Neural crest cell (in vitro differentiated cells): ENCODE measurements at places on chromosomes 12 and 14.

DNA sequence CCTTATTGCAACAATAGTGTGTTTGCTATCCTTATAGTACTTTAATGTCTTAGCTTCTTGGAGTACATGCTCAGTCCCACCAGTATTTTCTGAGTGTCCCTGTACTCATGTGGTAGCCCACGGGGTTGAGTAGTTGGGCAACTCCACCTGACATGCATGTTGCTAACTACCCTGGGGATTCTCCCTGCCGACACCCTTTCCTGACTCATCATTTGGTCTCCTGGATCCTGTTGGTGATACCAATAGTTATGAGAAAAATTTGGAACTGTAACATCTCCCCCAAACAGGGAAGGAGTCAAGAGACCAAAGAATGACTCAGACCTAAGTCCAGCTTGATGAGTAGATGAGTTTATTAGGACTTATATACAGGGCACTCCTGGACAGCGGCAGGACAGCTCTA lies 101.6 kb downstream of the BRMS1L start:
- peaks cover 44% of the 10 kb centered on the region for H3K27me3 ChIP-seq
- H3K4me3 ChIP-seq, result no peak overlapping the region
- DNase-seq, result no peak
- H3K4me1 ChIP-seq, result no peaks in the 10 kb centered on the region
- H3K27ac ChIP-seq, result no peak overlapping the region

GRCh38 chr12:111182382-111182781 lies 186.5 kb downstream of the PHETA1 start:
- no peaks in the 10 kb centered on the region for H3K27me3 ChIP-seq
- H3K36me3 ChIP-seq, result no peaks in the 10 kb centered on the region
- H3K27ac ChIP-seq, result no peak overlapping the region
- DNase-seq, result no peak

GRCh38 chr14:52124791-52125684 lies 56.2 kb upstream of the NID2 start:
- H3K4me1 ChIP-seq, result peaks cover 39% of the 10 kb centered on the region
- peaks cover 3% of the 10 kb centered on the region for H3K36me3 ChIP-seq
- H3K27me3 ChIP-seq, result peaks cover 10% of the 10 kb centered on the region

- DNase-seq, result no peak
- H3K36me3 ChIP-seq, result peaks cover 2% of the 10 kb centered on the region
- H3K27me3 ChIP-seq, result no peaks in the 10 kb centered on the region
- H3K4me1 ChIP-seq, result no peaks in the 10 kb centered on the region
- H3K27ac ChIP-seq, result no peak overlapping the region
Observed at GRCh38 chr12:43968736-43969135, 132.9 kb downstream of the TMEM117 start.

- no peak for DNase-seq
- H3K4me3 ChIP-seq, result no peak overlapping the region
- H3K27ac ChIP-seq, result no peak overlapping the region
- no peaks in the 10 kb centered on the region for H3K4me1 ChIP-seq
- peaks cover 29% of the 10 kb centered on the region for H3K27me3 ChIP-seq
Observed at GRCh38 chr12:10740182-10740581, 17.1 kb upstream of the YBX3 start.

- H3K27ac ChIP-seq, result no peak overlapping the region
- no peak overlapping the region for H3K4me3 ChIP-seq
- peaks cover 20% of the 10 kb centered on the region for H3K27me3 ChIP-seq
- H3K4me1 ChIP-seq, result peaks cover 8% of the 10 kb centered on the region
- H3K36me3 ChIP-seq, result no peaks in the 10 kb centered on the region
Observed at GRCh38 chr14:90140298-90140955, 78.6 kb downstream of the KCNK13 start.

- no peaks in the 10 kb centered on the region for H3K4me1 ChIP-seq
- no peak for DNase-seq
- H3K27me3 ChIP-seq, result no peaks in the 10 kb centered on the region
- H3K4me3 ChIP-seq, result no peak overlapping the region
- H3K27ac ChIP-seq, result no peak overlapping the region
Observed at GRCh38 chr12:56061982-56062381, 18.0 kb upstream of the ERBB3 start.

DNA sequence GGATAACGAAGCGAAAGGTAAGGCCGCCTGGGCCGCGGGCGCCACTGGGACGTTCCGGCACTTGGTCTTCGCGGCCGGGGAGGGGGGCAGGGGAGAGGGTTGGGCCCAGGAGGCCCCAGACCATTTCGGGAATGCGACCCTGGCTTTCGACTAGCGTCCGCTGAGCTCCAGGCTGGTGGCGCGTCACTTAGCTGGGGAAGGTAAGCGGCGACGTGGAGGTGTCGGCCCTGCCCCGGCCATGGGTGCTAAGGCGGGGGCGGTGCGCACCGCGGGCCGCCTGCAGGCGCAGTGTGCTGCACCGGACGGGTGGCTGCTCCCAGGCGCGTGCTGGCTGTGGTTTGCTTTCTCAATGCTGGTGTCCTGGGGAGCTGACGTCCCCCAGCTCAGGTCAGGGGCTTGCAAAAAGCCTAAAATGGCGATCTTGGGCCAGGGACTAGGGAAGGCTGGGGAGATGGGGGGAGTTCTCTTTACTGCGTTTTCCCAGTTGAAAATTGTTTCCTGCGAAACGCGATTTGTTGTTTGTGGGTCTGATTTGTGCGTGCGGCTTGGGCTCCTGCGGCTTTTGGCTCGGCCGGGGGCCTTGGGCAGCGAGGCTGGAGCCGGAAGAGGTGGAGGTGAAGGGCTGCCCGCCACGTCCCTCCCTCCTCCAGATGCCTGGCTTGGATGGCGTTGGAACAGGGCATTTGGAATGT lies 1.2 kb downstream of the HOXC10 start:
- peaks cover 8% of the 10 kb centered on the region for H3K4me1 ChIP-seq
- H3K27me3 ChIP-seq, result peaks cover 100% of the 10 kb centered on the region
- H3K36me3 ChIP-seq, result peaks cover 3% of the 10 kb centered on the region

GRCh38 chr12:10223208-10223607 lies 10.5 kb downstream of the GABARAPL1 start:
- no peak overlapping the region for H3K27ac ChIP-seq
- no peaks in the 10 kb centered on the region for H3K27me3 ChIP-seq
- DNase-seq, result no peak

DNA sequence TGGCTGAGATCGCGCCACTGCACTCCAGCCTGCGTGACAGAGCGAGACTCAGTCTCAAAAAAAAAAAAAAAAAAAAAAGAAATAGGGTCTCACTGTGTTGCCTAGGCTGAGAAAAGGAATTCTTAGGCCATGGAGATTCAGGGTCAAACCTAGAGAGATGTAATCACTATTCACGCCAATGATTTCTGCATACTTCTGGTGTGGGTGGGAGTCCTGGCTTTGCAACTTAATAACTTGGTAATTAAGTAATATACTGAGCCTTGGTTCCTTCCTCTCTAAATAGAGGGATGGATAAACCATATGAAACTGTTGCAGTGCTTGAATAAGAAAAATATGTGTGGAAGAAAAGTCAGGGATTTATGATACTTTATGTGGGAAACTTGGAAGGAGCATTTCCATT lies 2.7 kb downstream of the ZNF410 start:
- H3K4me3 ChIP-seq, result peak overlapping the region; percentile 16
- no peaks in the 10 kb centered on the region for H3K27me3 ChIP-seq
- no peak for DNase-seq
- peaks cover 41% of the 10 kb centered on the region for H3K4me1 ChIP-seq
- H3K27ac ChIP-seq, result no peak overlapping the region

DNA sequence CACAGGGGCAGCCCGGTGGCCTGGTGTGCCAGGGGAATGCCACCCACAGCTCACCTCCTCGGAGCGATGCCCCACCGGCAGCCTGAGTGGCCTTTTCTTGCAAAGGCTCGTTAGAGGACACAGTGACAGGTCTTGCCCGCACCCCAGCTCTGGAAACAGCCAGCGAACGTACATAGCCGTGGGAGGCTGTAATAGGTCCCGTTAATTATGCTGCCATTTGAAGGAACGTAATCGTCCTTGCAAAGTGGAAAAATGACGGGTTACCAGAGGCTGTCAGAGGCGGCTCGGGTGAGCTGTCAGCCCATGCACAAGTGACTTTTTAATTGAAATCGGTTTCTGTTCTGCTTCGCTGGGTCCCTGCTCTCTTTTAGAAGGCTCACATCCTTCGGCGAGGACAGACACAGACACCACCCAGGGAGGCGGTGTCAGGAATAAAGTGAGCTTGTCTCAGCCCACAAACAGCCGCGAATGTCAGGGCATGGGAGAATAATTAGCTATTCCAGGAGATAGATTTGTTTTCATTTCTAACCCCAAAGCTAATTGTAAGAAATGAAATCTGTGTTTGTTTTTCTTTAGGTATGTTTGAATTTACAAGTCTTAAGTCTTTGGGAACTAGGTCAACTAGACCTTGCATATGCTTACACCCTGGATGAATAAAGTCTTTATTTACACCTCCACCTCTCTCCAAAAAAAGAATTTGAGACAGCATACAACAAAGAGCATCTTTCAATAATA lies 77.2 kb upstream of the RFLNA start:
- no peak overlapping the region for H3K27ac ChIP-seq
- H3K36me3 ChIP-seq, result peaks cover 21% of the 10 kb centered on the region
- peaks cover 7% of the 10 kb centered on the region for H3K27me3 ChIP-seq
- no peak for DNase-seq

- no peaks in the 10 kb centered on the region for H3K36me3 ChIP-seq
- H3K4me3 ChIP-seq, result no peak overlapping the region
- peaks cover 8% of the 10 kb centered on the region for H3K4me1 ChIP-seq
- H3K27me3 ChIP-seq, result no peaks in the 10 kb centered on the region
- no peak overlapping the region for H3K27ac ChIP-seq
Observed at GRCh38 chr12:90905691-90906370, 49.1 kb downstream of the CCER1 start.

GRCh38 chr12:108812324-108812723 lies 45.1 kb downstream of the SSH1 start:
- H3K4me3 ChIP-seq, result no peak overlapping the region
- H3K27me3 ChIP-seq, result no peaks in the 10 kb centered on the region
- H3K36me3 ChIP-seq, result peaks cover 10% of the 10 kb centered on the region

- H3K4me3 ChIP-seq, result no peak overlapping the region
- H3K27me3 ChIP-seq, result no peaks in the 10 kb centered on the region
Observed at GRCh38 chr14:53570411-53571387, 385.9 kb downstream of the BMP4 start.

DNA sequence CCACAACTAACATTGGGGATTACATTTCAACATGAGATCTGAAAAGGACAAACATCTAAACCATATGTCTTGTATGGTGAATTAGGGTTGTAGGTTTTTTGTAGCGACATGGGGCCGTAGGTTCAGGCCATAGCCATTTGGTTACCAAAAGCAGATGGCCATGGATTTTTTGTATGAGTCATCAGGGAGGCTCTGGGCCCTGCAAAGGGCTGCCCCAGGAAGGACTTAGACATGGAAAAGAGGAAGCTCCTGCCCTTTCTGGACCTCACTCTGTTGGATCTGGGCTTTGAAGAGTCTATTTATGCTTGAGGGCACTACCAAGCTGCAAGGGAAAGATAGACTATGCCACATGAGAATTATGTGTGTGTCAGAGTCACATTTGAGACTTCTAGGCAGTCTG lies 89.3 kb upstream of the DHRS4 start:
- no peaks in the 10 kb centered on the region for H3K4me1 ChIP-seq
- no peak overlapping the region for H3K4me3 ChIP-seq
- H3K27me3 ChIP-seq, result peaks cover 62% of the 10 kb centered on the region
- no peaks in the 10 kb centered on the region for H3K36me3 ChIP-seq

GRCh38 chr12:76551482-76551888 lies 8.1 kb downstream of the OSBPL8 start:
- H3K27ac ChIP-seq, result no peak overlapping the region
- H3K4me3 ChIP-seq, result no peak overlapping the region
- no peak for DNase-seq
- H3K27me3 ChIP-seq, result no peaks in the 10 kb centered on the region
- peaks cover 49% of the 10 kb centered on the region for H3K4me1 ChIP-seq

DNA sequence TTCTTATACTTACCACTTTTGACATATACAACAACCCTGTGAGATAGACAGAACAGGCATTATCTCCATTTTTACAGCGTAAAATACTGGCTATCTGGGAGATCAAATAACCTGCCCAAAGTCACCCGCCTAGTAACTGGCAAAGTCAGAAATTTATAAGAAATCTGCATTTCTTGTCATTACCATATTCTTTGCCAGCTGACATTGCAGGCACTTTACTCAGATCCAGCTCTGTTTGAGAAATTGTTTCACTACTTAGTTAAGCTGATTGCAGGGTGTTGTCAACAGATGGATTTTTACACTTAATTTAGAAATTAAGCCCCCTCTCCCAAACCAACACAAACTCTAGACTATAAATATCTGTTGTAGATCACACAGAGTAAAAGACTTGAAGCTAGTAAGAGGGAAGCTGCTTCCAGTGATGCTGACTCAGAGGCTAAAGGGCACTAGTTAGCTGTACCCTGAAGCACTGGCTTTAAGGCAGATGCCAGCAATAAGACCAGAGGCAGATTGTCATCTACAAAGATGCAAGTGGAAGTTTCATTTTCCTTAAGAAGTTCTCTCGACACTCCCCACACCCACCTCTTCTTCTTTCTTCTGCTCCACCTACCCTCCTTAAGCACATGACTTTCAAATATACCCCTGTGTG lies 153.1 kb downstream of the ANO6 start:
- no peaks in the 10 kb centered on the region for H3K4me1 ChIP-seq
- H3K36me3 ChIP-seq, result peaks cover 44% of the 10 kb centered on the region
- no peak overlapping the region for H3K27ac ChIP-seq
- no peak for DNase-seq
- H3K4me3 ChIP-seq, result no peak overlapping the region

- no peak overlapping the region for H3K4me3 ChIP-seq
- H3K4me1 ChIP-seq, result no peaks in the 10 kb centered on the region
- H3K27ac ChIP-seq, result no peak overlapping the region
- no peak for DNase-seq
- peaks cover 20% of the 10 kb centered on the region for H3K27me3 ChIP-seq
- H3K36me3 ChIP-seq, result no peaks in the 10 kb centered on the region
Observed at GRCh38 chr12:7602277-7602676, 63.4 kb downstream of the APOBEC1 start.

DNA sequence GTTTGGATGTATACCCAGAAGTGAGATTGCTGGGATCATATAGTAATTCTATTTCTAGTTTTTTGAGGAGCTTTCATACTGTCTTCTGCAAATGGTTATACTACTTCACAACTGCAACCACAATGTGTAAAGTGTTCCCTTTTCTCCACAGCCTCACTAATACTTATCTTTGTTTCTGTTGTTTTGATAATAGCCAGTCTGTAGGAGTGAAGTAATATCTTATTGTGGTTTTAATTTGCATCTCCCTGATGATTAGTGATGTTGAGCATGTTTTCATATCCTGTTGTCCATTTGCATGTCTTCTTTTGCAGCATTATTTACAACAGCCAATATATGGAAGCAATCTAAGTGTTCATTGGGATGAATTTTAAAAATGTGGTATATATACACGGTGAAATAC lies 29.9 kb downstream of the GABARAPL1 start:
- H3K27ac ChIP-seq, result no peak overlapping the region
- no peaks in the 10 kb centered on the region for H3K36me3 ChIP-seq
- no peak for DNase-seq
- no peak overlapping the region for H3K4me3 ChIP-seq
- H3K4me1 ChIP-seq, result no peaks in the 10 kb centered on the region

DNA sequence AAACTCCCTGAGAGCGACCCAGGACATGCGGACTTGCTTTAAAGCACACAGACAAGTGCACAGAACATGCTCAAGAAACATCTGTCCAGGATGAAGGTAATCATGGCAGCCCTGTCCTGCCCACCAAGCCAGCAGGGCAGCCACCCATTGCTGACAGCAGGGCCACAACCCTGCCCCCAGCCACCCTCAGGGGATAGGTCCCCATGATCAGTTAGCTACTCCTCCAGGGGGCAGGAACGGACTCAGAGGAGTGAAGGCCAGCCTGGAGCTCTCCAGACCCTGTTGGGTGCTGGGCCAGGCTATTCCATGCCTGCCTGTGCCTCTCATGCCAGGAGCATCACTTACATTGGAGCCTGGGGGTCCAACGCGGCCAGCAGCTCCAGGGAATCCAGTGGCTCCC lies 15.8 kb downstream of the TMEM106C start:
- H3K4me1 ChIP-seq, result no peaks in the 10 kb centered on the region
- H3K27ac ChIP-seq, result peak overlapping the region; percentile 35
- DNase-seq, result no peak
- H3K4me3 ChIP-seq, result no peak overlapping the region
- no peaks in the 10 kb centered on the region for H3K27me3 ChIP-seq
